SK-MEL-5 (cell line): ENCODE measurements at places on chromosomes 4 and X. TPM values are rescaled to one million over a fixed set of nuclear protein-coding genes. Genes with fewer than 3 reads are reported as not detected.

DNA sequence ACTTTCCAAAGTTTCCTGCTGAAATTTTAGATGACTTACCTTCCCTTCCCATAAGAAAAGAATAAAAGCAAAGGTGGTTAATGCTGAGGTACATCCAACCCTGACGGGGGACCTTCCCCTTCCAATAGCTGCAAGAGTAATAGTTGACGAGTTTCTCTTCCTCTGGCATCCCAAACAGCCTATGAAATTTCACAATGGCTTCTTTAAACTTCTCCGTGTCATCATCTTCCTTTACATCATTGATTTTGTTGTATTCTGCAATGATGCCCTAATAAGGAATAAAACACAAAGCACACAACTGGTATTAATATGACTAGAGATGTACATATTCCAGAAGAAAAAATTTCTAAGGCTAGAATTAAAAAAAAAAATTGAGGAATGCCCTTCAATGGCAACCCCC is 76.6 kb downstream of the TBC1D9 start:
- DNase-seq: no peak

GRCh38 chr4:3305610-3306371 is 13.0 kb downstream of the RGS12 start:
- DNase-seq: no peak

Gene WWC2
- total RNA-seq: 10.8 and 12.7 TPM in 2 replicates

- no peak for DNase-seq
Observed at GRCh38 chr4:29082684-29083083, 1637.5 kb upstream of the PCDH7 start.

DNA sequence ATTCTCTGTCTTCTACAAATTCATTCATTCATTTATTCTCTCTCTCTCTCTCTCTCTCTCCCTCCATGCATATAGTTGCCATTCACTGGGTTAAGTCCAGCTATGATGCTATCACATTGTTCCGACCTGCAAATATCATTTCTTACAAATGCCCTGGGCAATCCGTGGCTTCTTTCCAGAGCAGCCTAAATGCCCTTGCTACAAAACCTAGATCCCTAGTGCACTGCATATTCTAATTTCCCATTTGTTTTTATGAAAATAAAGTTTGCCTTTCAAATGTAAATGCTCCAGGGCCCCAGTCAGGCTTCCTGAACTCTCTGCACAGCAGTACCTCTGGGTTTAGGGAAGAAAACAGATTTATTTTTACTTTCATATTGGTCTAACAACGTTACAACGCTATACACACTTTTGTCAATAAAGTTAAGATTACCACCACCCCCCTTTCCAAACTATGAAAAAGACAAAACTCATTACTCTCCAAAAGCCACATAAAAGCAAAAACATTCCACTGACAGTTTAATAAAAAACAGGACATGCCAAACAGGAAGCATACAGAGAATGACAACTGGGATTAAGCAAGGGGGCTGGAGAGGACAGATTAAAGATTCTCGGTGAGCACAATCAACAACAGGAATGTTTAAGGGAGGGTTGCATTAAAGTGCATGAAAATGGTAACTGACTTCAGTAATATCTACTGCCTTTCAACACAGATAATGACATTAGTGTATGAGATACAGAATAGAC is 104.3 kb downstream of the USP46 start:
- DNase-seq: no peak

DNA sequence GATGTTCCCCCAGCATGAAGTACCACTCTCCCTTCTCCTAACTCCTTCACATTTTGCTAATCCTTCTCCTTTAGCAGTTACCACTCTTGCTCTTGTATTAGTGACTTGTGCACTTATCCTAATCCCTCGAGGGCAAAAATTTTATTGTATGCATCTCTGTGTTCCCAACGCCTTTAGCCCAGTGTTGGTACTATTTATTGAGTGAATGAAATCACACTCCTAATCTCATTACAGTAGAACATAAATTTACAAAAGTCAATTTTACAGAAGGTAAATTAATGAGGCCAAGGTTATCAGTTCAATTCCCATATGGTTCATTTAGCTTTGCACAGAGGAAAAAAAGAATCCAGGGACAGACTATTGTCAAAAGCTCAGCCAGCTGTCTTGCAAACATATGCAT is 178.4 kb downstream of the NR3C2 start:
- no peak for DNase-seq

Gene ANXA10
- not detected in 2 replicates for total RNA-seq

Gene CXorf49
- not detected in 2 replicates for total RNA-seq

DNA sequence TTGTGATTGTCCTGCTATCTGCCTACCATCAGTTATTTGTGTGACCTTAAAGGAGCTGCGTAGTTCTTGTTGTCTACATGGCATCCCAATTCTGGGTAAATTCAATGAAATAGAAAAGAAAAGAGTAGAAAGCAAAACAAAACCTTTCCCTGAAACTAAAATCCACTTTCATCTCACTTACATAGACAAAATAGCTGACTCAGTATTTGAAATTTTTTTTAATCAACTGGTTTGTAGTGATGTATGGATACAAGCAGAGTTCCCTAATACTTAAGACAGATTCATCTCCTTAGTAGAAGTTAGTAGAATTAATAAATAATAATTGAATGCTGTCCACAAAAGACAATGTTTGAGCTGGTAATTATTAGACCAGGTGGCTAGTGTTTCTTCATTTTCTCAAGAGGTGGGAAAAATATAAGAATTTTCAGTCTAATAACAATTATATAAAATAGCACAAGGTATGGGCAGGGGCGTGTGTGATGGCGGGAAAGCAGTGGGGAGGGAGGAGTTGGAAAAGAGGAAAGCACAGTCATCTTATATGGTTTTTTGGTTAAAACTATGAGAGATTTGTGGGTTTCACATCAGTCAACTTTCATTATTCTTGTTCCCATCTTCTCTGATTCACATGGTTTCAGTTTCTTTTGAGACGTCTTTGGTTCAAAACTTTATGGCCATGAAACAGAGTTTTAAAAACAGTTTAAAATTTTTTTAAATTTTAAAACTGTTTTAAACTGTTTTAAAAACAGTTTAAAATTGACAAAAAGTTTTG is 275.2 kb downstream of the SPRY1 start:
- DNase-seq: no peak

DNA sequence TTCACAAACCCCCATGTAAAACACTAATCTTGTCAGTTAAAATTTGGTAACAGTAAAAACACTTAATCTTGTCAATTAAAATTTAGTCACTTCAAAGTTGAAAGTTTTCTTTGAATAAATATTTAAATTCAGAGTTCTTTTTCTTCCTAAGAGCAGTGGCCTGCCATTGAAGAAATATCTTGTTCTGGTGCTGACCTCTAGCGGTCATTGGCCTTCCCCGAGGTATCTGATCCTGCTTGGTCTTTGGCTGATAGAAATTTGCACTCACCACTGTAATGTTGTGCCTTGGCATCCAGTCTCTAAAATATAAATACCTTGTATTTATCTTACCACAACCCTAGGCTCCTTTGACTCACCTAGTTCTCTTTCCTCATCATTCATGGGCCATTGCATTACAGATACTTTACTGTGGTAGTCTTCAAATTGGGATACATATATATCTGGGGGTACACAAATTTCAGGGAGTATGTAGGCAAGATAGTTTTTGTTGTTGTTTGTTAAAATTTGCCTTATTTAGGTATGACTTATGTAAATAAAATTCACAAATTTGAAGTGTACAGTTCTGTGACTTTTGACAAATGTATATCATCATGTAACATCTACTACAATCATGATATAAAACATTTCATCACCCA is 6.7 kb upstream of the ART3 start:
- peak; percentile 80 for DNase-seq

DNA sequence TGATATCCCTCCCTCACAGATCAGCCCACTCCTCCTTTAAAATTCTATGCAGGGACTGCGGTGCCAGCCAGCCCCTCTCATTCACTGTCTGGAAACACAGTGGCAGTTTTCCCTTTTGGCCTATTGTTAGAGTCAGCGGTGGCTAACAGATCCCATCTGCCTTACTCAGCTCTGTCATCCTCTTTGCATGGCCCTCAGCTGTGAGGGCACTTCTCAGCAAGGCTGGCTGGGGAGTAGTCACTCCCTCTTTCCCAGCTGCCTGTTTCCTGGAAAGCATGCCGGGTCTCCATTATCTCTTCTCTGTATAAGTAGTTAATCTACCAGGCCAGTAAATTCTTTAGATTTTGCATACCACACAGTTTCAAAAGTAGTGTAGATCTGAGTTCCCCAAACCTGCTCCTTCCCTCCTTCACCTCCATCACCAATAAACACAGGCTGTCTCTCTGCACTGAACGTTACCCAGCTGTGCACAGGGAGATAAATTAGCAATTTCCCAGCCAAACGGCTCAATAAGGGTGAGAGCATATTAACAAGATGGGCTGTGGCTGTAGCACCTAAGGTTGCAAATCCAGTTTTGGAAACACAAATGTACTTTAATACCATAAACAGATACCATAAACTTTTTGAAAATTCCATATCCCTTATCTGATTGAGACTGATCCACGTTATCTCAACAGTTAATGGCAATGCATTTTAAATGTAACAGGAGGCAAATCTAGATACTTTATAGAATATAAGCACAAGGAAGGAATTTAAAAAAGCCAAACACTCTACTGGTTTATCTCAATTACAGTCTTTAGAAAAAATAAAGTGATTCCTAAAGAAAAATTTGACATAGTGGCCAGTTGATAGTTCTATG is 229.3 kb downstream of the ANKRD50 start:
- DNase-seq: no peak

Gene TXK
- total RNA-seq: 0.13 TPM in 1 of 2 replicates, not detected in the other

- DNase-seq: no peak
Observed at GRCh38 chrX:151923648-151924047, 11.0 kb downstream of the MAGEA4 start.

DNA sequence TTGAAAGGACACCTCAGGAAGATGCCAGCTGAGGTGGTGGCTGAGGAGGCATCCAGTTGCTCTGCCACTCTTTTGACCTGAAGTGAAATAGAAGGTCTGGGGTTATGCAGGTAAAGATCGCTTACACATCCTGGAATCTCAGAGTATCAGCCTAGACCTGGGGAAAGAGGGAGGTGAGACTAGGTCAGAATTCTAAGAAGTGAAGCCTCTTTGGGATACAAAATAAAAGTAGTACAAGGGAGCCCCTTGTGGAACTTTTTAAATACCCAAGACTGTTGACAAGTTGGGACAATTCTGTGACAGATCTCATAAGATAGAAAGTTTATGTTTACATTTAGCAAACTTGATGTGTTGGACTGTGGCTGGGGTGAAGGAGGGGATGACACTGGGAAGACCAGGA is 263.1 kb downstream of the SPRY1 start:
- peak; percentile 47 for DNase-seq

DNA sequence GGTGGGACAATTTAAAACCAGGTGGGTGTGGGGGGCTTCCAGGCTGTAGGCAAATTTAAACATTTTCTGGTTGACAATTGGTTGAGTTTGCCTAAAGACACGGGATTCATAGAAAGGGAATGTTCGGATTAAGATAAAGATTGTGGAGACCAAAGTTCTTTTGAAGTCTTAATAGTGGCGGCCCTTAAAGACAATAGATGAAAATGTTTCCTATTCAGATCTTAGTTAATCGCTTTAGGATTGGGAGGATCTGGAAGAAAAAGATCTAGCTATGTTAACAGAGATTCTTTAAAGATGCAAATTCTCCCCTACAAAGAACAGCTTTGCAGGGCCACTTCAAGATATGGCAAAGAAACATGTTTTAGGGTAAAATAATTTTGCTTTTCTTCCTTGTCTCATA is 4.8 kb downstream of the CNGA1 start:
- DNase-seq: no peak

DNA sequence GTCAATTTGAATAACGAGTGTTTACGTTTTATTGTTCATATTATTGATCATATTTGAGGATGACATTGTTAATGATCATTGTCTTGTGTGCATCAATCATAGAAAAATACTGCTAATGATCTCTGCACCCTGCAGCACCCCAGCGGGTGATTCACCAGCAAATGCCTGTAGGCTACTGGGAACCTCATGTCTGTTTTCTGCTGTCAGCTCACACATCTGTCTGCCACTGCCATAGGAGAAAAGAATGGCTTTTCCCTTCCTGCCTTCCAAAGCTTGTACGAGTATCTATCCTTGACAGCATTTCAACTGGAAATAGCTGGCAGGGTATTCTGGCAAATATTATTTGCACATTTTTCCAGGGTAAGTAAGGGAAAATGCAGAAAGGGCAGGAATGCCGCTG is 272.1 kb upstream of the TRAM1L1 start:
- no peak for DNase-seq

- no peak for DNase-seq
Observed at GRCh38 chrX:38890326-38890725, 89.1 kb downstream of the MID1IP1 start.

- DNase-seq: no peak
Observed at GRCh38 chr4:123621072-123621705, 224.6 kb downstream of the SPRY1 start.

DNA sequence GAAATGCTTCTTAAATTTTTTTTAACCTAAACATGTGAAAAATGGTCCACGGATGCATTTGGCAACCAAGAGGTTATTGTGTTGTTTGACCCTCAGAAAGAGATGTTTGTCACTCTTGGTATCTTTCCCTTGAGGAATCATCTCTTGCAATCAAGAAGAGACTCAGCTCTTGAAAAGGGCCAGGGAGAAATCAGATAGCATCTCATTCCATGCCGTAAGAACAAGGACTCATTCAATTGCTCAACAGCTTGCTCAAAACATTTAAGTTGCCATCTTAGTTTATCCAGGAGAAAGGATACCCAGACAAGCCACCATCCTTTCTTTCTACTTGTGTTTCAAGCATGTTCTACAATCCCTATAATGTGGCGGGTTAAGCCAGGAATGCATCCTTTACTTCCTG is 209.5 kb upstream of the LNX1 start:
- DNase-seq: no peak

Gene C4orf51
- total RNA-seq: not detected in 2 replicates

Gene ATP2B3
- 0.05 TPM in 1 of 2 replicates, not detected in the other for total RNA-seq

- no peak for DNase-seq
Observed at GRCh38 chrX:135541351-135541750, 20.9 kb downstream of the INTS6L start.

Gene PABPC4L
- total RNA-seq: 0.11 TPM in 1 of 2 replicates, not detected in the other

DNA sequence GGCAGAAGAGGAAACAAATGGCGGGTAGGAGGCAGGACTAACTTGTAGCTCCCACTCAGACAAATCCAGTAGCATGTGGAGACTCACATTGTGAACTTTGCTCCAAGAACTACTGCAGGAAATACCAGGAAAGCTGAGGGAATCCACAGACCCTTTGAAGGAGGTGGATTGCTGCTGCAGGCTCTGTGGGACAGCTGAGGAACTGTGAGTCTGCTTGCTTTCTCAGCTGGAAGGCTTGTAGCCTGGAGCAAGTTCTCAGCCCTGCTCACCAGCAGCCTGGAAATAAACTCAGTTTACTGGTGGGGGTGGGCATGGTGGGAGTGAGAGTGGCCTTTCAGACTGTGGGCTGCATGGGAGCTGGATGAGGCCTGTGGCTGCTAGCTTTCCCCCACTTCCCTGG is 16.0 kb downstream of the RTL3 start:
- no peak for DNase-seq

DNA sequence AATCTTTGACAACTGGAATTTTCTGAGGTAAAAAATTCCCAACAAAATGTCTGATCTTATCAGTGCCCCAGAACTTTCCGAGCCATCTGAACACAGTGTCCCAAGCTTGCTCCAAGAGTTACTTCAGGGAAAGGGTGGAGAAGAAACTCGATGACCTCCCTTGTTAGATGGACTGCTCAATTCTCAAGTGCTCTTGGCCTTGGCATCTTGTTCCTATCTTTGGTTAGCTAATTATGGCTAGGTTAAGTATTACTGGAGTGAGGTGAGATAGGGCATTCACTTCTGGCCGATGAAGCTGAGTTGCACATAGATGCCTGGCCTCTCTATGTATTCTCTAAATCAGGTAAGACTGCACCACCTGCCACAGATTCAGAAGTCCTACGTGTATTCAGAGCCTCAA is 9.1 kb upstream of the S100G start:
- DNase-seq: no peak
